ENCODE measurements at places on chromosomes 4 and X.

GRCh38 chrX:630612-631496, at the start of gene SHOX:
SHOX (plus strand) TSS chrX:630791; CDS start chrX:630898, 107 bp downstream.
- DNase-seq: no peak

DNA sequence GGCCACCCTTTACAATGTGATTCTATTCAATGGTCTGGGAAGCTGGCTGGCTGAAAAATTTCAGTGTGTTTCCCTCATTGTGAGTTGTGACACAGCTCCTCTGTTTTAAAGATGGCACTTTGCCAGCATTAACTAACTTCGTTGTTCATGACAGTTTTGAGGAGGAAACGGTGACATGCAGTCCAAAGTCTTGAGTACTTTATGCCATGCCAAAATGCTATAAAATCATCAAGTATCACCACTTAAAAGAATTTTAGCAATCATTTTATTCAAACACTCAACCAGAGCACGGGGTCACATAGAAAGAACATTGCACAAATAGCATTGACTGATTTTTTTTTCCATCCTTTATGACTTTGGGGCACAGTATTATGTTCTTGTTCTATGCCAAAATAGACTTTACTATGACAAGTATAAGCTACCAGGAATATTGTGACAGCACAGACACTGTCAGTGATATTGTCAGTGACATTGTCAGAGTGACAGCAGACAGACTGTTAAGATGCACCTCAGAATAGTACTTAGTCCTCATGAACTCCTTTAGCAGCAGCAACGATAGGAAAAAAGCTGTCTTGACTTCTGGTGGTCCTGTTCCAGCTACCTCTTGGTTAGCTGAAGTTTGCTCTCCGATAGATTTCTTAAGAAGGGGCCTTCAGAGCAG, 46.7 kb downstream of the CXCL13 start:
- no peak for DNase-seq

DNA sequence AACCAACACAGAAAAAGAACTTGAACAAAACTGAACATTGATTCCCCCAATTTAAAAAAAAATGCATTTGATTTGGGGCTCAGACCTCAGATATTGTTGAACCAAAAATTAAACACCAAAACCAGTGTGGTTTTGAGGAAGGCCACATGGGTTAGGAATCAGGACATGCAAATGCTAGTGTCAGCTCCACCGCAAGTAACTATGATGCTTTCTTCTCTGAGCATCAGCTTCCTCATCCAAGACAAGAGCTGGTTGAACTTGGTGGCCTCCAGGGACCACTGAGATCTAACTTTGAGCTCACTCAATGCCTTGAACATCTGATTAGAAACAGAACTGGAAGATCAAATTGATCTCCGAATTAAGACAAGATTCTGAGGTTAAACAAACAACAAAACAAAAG, 142.9 kb upstream of the NWD2 start:
- no peak for DNase-seq

- no peak for DNase-seq
Measured at GRCh38 chr4:8414377-8414776, 26.1 kb downstream of the ACOX3 start.

- DNase-seq: no peak
Measured at GRCh38 chrX:13376857-13377549, 57.1 kb upstream of the ATXN3L start.

- DNase-seq: no peak
Measured at GRCh38 chr4:90852237-90852636, 725.0 kb downstream of the CCSER1 start.

- DNase-seq: no peak
Measured at GRCh38 chr4:53424280-53424679, 46.8 kb downstream of the FIP1L1 start.

GRCh38 chrX:107556967-107557366, 71.3 kb upstream of the PRPS1 start:
- DNase-seq: no peak

GRCh38 chr4:76091052-76091451, 16.5 kb downstream of the ART3 start:
- DNase-seq: no peak

DNA sequence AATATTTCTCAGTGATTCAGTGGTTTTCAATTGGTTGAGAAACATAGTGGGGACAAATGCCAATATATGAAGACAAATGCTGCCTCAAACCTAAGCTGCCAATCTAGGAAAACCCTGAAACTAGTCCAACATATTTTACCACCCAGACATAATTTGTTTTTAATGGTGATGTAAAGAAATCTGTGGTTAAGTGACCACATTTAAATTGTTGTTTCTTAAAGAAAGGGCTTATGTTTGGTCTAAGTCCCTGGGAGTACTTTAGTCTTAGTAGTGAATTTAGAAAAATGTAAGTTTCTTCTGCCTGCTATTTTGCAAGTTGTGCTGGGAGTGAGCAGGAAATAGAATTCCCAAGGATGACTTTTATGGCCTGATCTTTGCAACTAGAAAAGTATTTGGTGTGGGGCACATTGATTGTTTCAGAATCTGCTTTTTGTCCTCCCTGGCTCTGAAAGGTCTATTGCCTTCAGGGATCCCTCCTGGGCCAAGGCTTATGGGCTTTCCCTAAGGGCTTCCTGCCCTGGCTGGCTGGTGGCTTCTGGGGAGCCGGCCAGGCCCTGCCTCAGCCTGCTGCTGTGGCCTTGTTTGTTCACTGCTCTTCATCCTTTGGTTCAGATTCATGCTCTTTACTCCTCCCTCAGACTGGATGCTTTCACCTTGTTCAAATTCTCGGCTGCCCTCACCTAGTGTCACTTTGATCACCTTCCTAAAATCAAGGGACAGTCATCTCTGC, 169.8 kb upstream of the JADE1 start:
- no peak for DNase-seq

- no peak for DNase-seq
Measured at GRCh38 chr4:99156992-99157391, 12.9 kb upstream of the ADH4 start.

DNA sequence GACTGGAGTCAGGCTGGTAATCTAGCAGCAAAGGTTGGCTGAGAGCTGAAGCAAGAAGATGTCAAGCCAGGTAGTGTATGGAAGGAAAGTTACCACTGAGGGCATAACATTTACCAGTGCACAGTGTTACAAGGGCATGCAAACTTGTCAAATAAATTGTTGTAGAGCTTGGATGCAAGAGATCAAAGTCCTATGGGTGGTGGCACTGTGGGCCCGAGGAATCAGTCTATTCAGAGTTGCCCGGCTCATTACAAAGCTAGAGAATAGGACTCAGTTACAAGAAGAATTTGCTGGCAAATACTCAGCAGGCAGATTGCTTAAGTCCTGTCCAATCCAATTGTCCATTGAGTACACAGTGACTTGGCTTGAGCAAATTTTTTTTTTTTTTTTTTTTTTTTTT, 2043.8 kb downstream of the ARAP2 start:
- DNase-seq: no peak

- DNase-seq: no peak
Measured at GRCh38 chrX:112223391-112223790, 140.8 kb upstream of the TRPC5 start.

DNA sequence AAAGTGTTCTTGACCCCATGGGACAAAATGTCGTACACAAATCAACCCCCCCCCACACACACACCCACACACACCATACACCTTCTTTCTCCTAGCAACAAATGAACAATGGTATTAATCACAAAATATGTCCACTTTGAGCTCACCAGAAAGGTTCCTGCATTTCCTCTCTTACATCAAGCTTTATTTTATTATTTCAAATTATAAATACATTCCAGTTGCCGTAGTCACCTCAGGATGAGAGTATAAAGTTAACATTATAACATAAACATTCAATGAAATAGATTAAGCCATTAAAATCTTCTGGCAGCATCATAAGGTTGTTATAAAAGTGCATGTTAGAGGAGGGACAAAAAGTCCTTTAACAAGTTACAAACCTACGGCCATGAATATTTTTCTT, 7.3 kb downstream of the XK start:
- DNase-seq: no peak

DNA sequence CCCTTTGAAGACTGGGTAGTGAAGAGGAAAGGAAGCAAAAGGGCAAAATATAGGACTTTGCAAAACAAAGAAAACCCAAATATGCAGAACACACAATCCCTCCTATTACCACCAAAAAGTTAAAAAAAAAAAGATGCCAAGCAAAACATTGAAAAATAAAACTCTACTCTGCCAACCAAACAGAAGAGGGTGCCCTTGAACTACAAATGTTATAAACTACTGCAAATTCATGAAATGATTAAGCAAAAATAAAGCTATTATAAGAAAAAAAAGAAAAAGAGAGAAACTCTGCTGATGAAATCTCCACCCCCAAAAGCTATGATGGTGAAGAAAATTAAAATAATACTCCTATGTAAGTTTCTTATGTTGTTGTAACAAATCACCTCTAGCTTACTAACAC, 168.5 kb upstream of the STK26 start:
- no peak for DNase-seq

- DNase-seq: no peak
Measured at GRCh38 chr4:85952972-85953650, 406.7 kb downstream of the MAPK10 start.

DNA sequence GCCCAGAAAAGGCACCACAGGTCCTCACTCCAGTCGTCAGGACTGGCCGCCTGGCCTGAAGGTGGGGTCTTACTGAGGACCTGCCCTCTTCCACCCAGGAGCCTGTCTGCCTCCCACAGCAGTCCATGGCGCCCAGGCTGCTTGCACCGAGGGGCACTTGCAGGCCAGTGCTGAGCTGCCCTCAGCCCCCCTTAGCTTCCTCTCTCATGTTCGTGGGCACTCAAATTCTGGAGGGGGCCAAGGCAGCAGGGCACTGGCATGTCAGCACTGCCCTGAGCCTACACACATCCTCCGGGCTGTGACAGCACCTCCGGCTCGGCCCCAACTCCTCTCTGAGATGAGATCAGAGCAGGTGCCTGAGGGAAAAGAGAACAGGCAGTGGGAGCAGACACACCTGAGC, 27.2 kb upstream of the ZBTB33 start:
- no peak for DNase-seq
